ENCODE measurements at places on chromosomes 12 and 14.
A peak's percentile ranks its signal among the peaks of the same experiment; 100 is the strongest.

GRCh38 chr12:6792522-6793201 is 3.3 kb downstream of the CD4 start:
- DNase-seq: peak; percentile 32

- peak; percentile 71 for DNase-seq
These were observed 2.4 kb downstream of the EMP1 start for GRCh38 chr12:13198876-13199275.

DNA sequence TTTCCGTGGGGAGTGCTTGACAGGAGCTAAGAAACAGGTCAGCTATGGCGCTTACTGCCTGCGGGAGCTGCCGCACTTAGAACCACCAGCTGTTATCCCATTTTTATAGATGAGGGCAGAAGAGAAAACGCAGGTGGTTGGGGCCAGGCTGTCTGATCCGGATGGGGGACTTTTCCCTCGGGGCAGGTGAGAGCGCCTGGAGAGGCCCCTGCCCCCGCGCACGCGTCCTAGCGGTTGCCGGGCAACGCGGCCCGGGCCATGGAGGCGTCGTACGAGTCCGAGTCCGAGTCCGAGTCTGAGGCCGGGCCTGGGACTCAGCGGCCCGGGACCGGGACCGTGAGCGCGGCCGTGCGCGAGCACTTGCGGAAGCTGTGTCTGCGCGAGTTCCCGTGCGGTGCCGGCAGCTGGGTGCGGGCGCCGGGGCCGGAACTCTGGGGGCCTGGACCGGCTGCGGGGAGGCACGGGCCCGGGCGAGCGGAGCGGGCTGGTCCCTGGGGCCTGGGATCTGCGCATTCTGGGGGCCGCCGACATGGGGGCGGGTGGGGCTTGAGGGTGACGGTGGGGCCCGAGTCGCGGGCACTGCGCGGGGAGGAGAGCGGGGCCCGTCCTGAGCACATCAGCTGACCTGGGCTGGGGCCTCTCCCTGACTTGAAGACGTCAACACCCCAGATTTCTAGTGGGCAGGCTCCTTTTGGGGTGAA is at the start of gene LRRC43:
Gene LRRC43, plus strand, starts transcription at position 237 of the 701 bp plus-strand sequence. Its CDS starts 22 bp downstream, at position 259.
- peak; percentile 63 for DNase-seq

DNA sequence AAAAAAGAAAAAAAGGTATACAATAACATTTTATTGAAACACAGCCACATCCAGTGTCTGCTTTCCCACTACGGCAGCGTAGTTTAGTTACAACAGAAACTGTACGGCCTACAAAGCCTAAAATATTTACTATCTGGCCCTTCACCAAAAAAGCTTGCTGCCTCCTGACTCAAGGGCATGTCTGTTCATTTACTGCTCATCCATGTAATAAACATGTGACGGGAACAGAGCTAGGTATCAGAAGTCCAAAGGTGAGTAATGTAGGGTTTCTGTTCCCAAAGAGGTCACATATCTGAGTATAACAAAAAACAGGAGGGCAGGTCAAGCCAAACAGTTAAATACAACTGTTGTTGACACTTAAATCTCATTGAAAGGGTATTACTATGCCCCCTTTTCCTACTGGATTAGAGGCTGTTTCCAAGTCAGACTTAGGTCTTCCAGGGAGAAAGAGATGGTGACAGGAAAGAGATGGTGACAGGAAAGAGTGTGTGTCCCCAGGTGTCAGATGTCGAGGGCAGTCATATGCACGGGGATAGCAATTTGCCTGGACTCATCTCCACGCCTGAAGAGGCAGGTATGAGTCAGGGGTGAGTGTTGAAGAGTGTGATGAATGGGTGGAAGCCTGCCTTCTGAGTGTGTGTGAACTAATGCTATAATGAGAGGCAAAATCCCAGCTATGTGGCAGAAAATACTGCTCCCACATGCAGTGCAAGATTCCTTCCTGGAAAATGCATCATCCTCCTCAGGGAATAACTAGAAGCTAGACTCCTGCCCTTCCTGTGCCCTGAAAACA is 77.7 kb downstream of the MAP3K9 start:
- no peak for DNase-seq

DNA sequence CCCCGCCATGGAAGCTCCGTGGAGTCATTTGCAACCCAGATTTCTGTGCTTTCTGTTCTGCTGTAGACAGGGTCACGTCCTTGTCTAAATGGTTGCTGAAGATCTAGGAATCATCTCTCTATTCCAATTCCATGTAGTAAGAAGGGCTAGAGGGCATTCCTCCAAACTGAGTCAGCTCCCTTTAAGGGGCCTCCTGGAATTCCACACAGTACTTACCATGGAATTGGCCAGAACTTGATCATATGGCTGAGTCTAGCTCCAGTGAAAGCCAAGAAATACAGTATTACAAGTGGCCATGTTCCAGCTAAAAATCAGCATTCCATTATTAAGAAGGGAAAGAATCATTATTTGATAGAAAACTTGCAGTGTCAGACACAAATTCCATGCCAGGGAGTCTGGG is 171.9 kb downstream of the PRKCH start:
- peak; percentile 95 for DNase-seq

- no peak for DNase-seq
These were observed 425.9 kb upstream of the TBX3 start for GRCh38 chr12:115109863-115110262.

GRCh38 chr12:131415781-131416180 is 295.1 kb upstream of the SFSWAP start:
- no peak for DNase-seq

GRCh38 chr12:24954261-24954660 is 5.4 kb upstream of the BCAT1 start:
- DNase-seq: no peak

DNA sequence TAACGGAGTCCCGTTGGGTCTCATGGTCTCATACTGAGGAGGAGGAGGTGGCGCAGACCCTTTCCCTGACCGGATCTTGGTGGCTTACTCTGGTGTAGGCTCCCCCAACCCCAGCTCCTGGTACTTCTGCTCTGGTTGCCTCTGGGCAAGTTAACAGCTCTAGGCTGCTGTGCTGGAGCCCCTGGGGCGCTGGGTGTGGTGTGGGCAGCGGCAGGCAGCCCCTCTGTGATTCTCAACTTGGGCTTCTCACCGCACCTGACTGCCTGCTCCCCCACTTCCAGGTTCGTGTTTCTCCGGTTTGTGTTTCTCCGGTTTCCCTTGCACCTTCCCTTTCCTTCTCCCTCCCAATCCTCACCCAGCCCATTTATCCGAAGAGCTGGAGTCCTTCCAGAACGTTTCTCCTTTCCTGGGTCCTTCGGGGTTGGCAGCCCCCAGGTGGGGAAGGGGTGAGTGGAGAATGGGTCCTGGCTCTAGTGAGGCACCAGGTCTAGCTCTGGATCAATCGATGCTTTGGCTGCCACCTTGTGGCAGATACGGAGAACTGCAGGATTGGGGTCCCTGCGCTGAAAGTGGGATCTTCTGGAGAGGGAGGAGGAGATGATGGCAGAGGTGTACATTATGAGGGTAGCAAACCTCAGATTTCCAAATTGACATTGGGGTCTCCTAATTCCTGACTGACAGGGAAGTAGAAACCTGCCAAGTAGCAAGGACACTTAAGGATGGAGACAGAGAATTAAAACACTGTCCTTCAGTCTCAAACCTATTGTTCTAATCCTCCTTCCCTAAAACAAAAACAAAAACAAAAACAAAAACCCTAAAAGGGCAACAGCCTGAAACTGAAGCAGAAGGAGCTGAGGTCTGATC is 8.3 kb downstream of the CISTR start:
- DNase-seq: peak; percentile 64

GRCh38 chr14:90087433-90087832 is 25.6 kb downstream of the KCNK13 start:
- DNase-seq: no peak

GRCh38 chr14:103520657-103521437 is 1.8 kb downstream of the CKB start:
- peak; percentile 60 for DNase-seq

DNA sequence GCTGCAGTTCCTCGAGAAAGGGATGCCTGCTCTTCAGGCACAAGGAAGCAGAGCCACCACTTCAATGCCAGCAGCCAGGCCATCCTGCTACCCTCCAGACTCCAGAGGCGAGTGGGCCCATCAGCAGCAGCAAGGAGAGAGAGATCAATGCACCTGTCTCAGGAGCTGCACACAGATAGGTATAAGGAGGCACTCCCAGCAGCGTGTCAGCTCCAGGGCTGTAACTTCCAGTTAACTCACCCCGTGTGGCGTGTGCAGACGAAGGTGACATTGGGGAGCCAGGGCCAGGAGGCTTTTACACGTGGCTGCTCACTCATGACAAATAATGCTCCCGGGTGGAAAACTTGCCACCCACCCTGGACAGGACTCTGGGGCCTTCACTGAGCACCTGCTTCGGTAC is 24.2 kb downstream of the GALNT16 start:
- no peak for DNase-seq

- no peak for DNase-seq
These were observed 25.8 kb upstream of the MSI1 start for GRCh38 chr12:120394483-120395367.

DNA sequence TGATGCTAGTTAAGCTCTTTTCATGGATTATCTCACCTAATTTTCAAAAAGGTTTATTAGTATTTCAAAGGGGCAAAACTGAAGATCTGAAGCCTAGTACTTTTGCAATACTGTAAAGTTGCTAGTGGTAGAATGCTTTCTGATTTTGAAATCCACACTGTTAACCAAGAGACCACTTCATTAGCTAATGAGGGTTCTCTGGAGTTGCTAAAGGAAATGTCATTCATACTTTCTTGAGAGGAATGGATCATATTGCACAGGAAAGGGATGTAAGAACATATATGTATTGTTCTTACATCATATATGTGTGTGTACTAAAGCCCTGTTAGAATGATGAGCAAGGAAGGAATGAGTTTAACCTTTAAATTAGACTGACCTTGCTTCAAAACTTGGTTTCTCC is 39.0 kb upstream of the LDHB start:
- no peak for DNase-seq

- DNase-seq: no peak
These were observed 82.1 kb downstream of the B4GALNT3 start for GRCh38 chr12:541676-542324.

- peak; percentile 35 for DNase-seq
These were observed 173.4 kb upstream of the ATP2B1 start for GRCh38 chr12:89882050-89882449.

DNA sequence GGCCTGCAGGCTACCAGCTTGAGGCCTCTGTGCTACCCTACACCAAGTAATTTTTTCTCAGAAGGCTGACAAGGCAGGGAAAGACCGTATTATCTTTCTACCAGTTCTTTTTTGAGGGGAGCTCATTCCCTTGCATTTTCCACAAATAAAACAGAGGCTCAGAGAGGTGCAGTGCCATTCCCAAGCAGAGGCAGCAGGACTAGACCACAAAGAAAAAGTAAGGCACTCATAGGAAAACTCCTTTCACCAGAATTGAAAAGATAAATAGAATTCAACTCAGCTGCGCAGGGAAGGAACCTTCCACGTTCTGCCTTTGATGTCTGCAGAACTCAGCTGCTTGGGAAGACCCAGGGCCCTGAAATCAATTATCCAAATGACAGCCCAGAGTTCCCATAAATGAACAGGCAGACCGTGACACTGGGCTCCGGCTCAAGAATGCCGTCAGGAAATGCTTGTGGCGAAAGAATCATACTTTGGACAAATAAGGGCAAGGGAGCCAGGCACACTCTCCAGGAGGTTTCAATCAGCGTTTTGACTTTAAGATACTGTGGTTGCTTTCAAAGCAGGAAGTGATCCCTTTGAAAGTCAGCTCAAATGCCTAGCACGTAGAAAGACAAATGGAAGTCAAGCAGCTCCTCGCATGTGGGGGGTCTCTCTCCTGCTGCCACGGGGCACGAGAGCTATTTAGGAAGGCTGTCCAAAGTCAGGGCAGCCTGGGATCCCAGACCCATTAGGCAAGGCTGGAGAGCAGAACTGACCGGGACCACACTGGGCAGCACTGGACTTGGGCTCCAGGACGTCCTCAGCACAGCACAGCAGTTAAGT is 14.0 kb downstream of the KCTD10 start:
- peak; percentile 87 for DNase-seq

Measured in cardiac muscle cell (in vitro differentiated cells and primary cell).